ENCODE measurements at places on chromosomes 6 and 20.

GRCh38 chr6:118602300-118602699, 49.1 kb downstream of the CEP85L start:
- no peak for DNase-seq

GRCh38 chr6:48553467-48554189, 442.6 kb upstream of the PTCHD4 start:
- no peak for DNase-seq

- no peak for DNase-seq
Measured at GRCh38 chr6:21767891-21768648, 174.5 kb downstream of the SOX4 start.

DNA sequence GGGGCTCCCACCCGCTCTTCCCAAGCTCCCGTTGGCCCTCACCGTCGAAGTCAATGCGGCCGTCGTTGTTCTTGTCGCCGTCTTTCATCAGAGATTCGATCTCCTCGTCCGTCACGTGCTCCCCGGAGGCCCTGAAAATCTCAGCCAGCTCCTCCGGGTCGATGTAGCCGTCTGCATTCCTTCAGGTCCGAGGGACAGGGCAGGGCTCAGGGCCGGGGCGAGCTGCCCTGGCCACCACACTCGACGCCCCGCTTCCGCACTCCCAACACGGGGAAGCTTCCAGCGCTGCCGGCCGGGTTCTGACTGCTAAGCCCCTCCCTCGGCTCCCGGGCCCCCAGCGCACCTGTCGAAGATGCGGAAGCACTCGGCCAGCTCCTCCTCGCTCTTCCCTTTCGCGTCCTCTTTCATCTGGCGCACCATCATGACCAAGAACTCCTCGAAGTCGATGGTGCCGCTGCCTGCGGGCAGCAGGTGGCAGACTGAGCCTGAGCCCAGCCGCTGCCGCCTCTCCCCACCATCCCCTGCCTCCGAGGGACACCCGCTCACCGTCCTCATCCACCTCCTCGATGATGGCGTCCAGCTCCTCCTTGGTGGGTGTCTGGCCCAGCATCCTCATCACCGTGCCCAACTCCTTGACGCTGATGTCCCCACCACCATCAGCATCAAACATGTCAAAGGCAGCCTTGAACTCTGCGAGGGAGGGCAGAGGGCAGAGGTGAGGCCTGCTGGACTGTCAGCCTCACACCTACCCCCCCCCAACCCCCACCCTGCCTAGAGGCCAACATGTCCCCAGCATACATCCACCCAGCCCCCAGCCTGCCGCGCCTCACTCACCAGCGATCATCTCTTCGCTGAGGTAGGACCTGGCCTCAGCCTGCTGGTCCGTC, 2.9 kb downstream of the TNNC2 start:
- peak; percentile 41 for DNase-seq

GRCh38 chr6:139262519-139263300, 29.1 kb downstream of the TXLNB start:
- peak; percentile 26 for DNase-seq

DNA sequence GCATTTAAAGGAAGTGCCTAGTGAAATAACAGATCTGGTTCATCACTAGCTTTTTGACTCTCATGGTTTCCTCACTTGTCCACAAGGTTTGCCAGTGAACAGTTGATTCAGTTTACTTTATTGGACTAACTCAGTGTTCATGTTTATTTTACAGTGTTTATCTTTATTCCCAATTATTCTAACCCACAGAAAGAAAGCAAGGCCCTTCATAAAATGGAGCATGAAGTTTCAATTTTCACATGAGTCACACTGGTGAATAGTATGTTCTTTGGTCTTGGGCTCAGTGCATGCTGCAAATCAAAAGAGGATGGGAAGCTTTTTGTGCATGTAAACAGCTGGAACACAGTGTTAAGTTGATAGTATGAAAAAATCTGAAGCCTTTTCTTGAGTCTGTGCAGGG, 217.6 kb upstream of the HDDC2 start:
- no peak for DNase-seq

DNA sequence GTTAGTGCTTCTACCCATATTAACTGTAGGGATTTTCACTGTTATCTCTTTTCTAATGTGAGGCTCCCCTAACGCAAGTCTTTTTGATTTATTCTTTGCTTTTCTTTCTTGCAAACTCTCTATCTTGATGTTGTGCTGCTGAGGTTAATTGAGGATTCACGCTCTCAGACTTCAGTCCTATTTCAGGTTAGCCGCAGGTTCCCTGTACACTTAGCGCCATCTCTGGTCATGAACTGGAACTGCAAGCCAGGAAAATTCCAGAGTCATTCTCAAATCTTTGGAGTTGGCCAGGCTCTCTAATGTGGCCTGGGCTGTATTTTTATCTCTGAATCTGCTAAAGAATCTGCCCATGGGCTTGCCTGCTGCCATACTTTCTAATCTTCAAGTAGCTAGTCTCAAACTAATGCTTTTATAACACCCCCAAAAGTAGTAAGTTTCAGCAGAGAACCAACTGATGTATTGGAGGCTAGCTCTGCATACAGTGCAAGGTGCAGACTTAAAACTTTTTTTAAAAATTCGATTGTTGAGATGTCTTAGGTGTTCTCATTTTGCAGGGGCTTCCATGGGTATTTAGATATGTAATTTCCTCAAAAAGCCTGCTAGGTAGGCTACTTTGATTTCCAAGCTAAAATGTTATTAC, 91.1 kb upstream of the OPRM1 start:
- DNase-seq: peak; percentile 1

DNA sequence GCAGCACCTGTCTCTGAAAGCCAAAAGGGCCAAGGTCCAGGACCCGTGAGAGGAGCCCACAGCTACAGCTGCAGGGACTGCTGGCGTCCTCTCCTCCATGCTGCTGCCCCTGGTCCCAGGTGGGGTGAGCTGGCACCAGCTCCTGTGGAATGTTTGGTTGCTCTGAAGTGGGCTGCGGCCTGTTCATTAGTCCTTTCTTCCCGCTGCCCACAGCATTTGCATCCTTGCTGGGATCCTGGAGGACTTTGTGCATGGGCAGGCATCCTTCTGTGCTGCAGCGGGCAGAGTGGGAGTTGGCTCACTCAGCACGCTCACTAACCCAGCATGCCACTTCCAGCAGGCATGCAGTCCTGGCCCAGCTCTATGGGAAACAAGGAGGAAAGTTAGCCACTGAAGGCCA, 76.4 kb downstream of the DHX35 start:
- no peak for DNase-seq

Data from stimulated activated CD4-positive, alpha-beta T cell treated with anti-CD3 and anti-CD28 coated beads, Interleukin-2, amount 100 ng/mL, for 48 hours (primary cell).